ENCODE measurements at places on chromosomes 16 and 17.

GRCh38 chr17:55410722-55411462, 10.7 kb downstream of the MMD start:
- DNase-seq = no peak

- no peak for DNase-seq
Measured at GRCh38 chr17:72576289-72576759, 455.5 kb downstream of the SOX9 start.

- DNase-seq = no peak
Measured at GRCh38 chr17:9982159-9982558, 77.1 kb upstream of the RCVRN start.

DNA sequence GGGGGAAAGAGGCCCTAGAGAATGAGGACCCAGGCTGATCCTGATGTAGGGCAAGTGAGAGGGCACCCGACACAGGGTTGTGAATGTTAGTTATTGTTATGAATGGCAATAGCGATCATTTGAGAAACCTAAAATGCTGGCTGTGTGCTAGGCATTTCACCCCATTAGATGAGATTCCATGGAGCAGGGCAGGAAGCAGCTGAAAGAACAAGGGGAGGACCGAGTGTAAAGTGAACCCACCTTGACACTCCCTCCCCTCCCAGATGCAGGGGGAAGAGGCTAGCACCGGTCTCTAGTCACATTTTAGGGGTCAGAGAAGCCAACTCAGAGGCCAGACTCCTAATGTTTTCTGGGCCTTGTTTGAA, 553 bp upstream of the CORO6 start:
- no peak for DNase-seq

DNA sequence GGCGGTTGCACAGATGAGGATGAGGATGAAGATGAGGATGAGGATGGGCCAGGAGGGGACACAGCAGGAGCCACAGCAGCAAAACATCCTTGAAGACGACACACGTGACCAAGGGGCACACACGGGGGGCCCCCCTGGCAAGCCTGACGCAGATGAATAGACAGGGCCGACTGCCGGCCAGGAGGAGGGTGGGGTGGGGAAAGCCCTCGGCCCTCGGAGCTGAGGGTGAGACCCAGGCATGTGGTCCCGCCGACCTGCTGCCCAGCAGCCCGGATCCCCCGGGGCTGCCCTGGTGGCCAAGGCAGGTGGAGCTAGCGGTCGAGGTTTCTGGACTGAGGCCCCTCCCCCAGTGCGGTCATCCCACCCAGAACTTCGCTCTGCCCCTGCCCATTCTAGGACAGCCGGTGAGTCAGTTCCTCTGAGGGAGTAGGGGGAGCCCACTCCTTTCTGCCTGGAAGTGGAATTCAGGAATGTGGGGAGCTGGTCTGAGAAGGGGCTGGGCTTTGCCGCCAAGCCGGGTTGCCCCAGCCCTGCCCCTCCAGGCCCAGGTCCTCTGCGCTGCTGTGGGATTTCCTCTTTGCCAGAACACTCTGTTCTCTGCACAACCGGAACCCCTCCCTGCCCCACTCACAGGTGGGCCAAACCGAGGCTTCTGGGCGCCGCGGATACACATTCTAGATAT, 9.9 kb downstream of the CYGB start:
- DNase-seq = peak; percentile 53

Data from stimulated activated naive CD8-positive, alpha-beta T cell treated with anti-CD3 and anti-CD28 coated beads, Interleukin-15, Interleukin-2, amounts not matched to agents 100 U/mL and 50 U/mL, for 24 hours (primary cell).